ENCODE measurements at places on chromosomes 11 and 22. TPM values are rescaled to one million over a fixed set of nuclear protein-coding genes. Genes with fewer than 3 reads are reported as not detected.

The MIAT gene
- 50.1 TPM for total RNA-seq

The MS4A5 gene
- total RNA-seq: not detected

The HPX gene
- 0.18 TPM for total RNA-seq

The OR56A1 gene
- total RNA-seq: not detected

The BIRC3 gene
- 71.3 TPM for total RNA-seq

The SLCO2B1 gene
- total RNA-seq: 0.05 TPM

The CARNS1 gene
- 0.86 TPM for total RNA-seq

The MFRP gene
- not detected for total RNA-seq

The CARD10 gene
- not detected for total RNA-seq

The CELSR1 gene
- total RNA-seq: 0.41 TPM

The PRG2 gene
- 0.45 TPM for total RNA-seq

The CD44 gene
- total RNA-seq: 294 TPM

The KCNQ1 gene
- total RNA-seq: 5.7 TPM

The RTN4RL2 gene
- 0.20 TPM for total RNA-seq

The CECR2 gene
- 0.11 TPM for total RNA-seq

The CHADL gene
- total RNA-seq: 0.20 TPM

The ANKK1 gene
- total RNA-seq: 0.14 TPM

The NAALADL1 gene
- total RNA-seq: 9.8 TPM

The ESAM gene
- total RNA-seq: 0.50 TPM

The OR5P2 gene
- not detected for total RNA-seq

The HOATZ gene
- not detected for total RNA-seq

The APOL4 gene
- 1.8 TPM for total RNA-seq
